ENCODE measurements at places on chromosomes 13 and 19. TPM values are rescaled to one million over a fixed set of nuclear protein-coding genes. Genes with fewer than 3 reads are reported as not detected.

DNA sequence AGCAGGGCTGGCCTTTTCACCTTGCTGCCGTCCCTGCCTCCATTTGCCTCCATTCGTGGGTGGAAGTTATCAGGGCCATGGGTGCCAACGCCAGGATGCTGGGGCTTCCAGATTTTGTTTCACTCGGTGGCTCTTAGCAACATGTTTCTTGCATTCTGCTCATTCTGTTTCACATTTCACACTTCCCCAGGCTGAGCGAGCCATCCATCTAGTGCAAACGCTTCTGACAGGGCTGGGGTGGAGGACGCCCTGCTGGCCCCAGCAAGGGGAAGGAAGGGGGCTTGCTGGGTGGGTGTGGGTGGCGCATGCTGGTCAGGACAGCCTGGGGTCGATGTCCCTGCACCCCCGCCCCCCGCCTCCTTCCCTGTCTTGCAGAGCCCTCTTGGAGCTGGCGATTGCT is 165.2 kb downstream of the URI1 start:
- no peak for DNase-seq

The KCNN4 gene
- 3.1 TPM for total RNA-seq

DNA sequence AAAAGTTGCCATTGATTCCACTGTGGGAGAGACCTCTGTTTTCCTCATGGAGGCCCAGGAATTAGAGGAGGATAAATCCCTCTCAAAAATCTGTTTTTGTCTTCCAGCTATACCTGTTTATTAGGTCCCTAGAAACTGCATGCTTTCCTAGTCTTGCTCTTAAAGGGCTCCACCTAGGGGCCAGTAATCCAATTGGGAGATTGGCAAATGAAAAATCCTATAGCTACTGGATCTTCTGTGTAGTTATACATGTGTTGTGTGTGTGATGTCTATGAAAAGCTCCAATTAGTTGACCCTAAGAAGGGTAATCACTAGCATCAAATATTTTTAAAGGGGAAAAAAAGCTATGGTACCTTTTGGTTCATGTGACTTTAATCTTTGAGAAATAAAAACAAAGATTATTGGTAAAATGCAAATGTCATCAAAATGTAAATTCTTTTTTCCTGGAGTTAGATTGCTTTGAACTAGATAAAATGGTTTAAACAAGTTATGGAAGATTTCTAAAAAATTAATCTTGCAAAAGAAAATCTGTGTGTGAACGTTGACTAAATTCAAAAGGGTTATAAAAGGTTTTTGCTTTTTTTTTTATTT is 63.4 kb upstream of the C1QTNF9B start:
- DNase-seq, result no peak

- no peak for DNase-seq
Measured at GRCh38 chr19:23913931-23914330, 755 bp upstream of the ZNF726 start.

DNA sequence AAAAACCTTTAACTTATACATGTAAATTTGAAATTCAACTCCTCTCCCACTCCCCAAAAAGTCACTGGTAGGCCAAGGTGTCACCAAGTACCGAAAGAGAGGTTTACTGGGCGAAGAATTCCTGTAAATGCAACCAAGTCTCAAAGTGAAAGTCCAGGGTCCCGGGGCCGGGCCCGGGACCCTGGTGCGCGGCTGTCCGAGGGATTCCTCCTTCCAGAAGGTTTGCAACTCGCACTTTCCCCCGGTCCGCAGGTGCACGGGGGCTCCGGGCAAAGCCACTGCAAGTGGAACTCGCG is 1.1 kb downstream of the STK24 start:
- DNase-seq, result no peak

DNA sequence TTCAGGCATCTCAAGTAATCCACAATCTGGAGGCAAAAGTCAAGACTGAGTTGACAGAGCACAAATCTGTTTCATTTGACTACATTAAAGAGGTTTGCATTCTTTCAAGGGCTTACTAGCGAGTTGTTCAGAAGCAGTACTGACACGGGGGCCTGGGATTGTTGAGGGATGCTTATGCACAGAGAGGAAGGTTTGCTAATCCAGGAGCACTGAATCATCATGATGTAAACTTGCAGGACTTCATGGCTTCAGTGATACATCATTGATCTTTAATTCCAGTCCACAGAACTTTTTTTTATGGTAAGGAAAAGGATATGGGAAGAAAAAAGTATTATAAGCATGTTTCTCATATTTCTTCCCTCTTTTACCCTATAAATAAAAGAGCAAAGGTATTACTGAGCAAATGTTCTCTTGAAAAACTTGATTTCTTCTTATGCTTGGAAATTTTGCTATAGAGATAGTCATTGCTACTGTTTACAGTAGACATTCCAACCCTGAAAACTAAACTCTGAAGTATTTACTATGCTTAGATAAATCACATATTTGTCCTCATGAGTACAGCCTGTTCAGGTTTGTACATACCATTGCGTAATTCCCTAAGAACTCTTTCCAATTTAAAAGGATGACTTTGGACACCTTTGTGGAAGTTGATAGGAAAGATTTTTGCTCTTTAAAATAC is 65.8 kb upstream of the KPNA3 start:
- DNase-seq, result no peak

Data from mesenteric fat pad (tissue), 1 donor.